CD4-positive, alpha-beta T cell treated with Interferon alpha-2 for 1 hour (primary cell): ENCODE measurements at places on chromosomes 12 and 14.
A peak's percentile ranks its signal among the peaks of the same experiment; 100 is the strongest.

DNA sequence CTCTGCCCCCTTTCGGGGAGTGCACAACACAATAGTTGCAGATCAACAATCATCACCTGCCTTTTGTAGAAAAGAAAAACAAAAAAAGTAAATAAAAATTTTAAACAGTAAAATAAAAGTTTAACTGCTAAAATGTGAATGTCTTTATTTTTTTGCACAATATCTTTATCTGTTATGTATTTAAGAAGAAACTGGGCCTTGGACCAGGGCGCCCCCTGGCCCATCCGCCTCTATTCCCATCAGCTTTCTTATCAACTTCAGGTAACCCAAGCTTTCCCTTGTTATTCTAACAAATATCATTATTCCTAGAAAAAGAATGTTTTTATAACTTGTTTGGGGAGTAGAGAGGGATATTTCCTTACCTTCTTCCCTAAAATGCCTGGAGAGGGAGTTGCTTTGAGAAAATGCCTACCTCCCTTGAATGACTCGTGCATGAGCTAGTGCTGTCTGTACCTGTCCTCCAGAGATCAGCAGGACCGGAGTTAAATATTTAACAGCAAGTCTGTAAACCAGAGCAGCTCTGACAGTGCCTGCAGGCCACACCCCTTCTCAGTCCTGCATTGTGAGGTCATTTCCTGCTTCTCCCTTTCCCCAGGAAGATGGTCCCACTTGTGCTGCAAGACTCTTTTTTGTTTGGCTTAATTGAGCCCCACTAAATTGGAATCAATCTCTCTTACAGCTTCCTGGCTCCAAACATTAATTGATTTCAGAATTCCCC, 192.8 kb upstream of the RGS6 start:
- DNase-seq: no peak

DNA sequence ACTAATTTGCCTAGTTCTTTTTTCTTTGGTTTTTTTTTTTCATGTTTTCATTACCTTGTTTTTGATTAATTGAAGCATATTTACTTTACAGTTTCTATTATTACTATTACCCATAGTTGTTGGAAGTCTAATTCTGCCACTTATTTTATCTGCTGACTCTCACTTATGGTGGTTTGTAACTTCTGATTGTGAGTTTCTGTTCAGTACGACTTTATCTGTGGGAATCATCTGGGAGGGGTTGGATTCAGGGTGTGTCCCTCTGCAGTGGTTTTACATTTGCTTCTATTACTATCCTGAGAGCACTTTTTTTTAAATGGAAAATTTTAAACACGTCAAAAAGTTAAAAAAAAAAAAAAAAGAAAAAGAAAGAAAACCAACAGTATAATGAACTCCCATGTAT, 26.4 kb upstream of the SOS2 start:
- DNase-seq: no peak

- peak; percentile 85 for DNase-seq
These were observed at the start of gene YAF2 for GRCh38 chr12:42238240-42239140. YAF2 (minus strand) TSS chr12:42238248; CDS start chr12:42238180, 68 bp downstream.

GRCh38 chr12:14774906-14775635, 28.2 kb downstream of the WBP11 start:
- DNase-seq: peak; percentile 41

DNA sequence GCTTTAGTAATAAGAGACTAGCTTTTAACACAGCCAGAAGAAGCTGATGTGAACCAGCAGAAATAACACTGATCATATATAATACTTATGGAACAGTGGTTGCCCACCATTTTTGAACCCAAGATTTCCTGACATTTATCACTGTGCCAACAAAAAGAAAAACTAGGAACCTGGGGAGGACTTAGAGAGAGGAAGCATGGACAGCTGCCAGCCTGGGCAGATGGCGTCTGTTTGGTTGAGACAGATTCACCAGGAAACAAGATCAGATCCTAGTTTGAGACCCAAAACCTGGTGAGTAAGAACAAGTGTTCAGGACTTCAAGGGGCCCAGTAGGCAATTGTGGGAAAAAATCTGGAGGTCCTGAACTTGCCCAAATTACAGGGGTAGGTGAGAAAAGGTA, 95.3 kb downstream of the BICD1 start:
- DNase-seq: no peak

GRCh38 chr12:119019166-119019565, 37.8 kb downstream of the SRRM4 start:
- DNase-seq: no peak

GRCh38 chr12:105409279-105409678, 78.8 kb downstream of the C12orf75 start:
- DNase-seq: no peak

DNA sequence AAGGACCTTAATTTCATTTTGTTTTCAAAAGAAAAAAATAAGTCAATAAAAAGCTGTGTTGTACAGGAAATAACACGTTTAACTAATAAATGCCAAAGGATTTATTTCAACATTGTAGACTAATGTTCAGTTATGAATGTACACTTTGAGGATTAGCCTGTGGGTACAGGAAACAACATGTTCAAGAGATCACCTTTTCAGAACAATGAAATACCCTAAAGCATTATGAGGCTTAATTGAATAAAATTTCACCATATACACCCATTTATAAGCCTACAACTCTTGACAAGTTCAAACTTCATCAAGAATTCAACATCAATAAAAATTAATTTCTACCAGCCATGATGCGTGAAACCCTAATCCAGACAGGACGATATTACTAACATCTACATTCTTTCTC, 56.6 kb upstream of the SLC6A15 start:
- DNase-seq: no peak

- no peak for DNase-seq
These were observed 24.6 kb downstream of the RPS6KA5 start for GRCh38 chr14:91035855-91036254.

- no peak for DNase-seq
These were observed 1196.3 kb upstream of the TMEM132C start for GRCh38 chr12:127070515-127071157.

GRCh38 chr14:77094672-77095284, 3.3 kb upstream of the CIPC start:
- DNase-seq: peak; percentile 77

DNA sequence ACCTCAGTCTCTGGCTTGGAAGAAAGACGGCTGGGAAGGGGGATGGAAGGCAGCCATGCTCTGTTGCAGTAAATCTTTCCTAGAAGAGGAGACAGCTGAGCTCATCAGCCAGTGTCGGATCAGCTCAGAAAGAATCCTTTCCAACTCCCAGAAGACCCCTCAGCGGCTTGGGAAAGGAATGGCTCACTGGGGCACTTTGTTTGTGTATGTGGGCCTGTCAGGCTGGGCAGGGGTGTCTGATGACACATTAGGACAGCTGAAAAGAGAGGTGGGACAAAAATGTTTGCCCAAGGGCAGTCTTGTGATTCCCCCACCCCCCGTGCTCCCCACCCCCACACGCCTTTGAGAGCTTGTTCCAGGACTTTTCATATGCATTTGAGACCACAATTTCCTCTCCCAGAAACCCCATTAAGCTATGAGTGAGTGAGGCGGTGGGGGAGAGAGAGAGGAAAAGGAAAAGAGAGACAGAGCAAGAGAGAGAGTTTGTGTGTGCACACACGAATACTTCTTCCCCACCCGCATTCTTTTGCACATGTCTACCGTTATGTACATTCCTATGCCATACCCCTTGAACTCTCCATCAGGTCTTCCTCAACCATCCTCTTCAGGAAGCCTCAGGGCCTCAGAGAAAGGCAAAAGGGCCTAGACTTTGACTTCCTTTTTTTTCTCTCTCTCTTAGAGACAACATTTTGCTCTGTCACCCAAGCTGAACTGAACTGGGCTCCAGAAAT, 198.9 kb downstream of the ZFP36L1 start:
- no peak for DNase-seq

DNA sequence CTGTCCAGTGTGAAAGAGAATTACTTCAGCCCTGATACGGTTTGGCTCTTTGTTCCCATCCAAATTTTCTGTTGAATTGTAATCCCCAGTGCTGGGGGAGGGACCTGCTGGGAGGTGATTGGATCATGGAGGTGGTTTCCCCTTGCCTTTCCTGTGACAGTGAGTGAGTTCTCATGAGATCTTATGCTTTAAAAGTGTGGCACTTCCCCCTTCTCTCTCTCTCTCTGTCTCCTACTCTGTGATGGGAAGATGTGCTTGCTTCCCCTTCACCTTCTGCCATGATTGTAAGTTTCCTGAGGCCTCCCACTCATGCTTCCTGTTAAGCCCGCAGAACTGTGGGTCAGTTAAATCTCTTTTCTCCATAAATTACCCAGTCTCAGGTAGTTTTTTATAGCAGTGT, 5.5 kb upstream of the SLC15A5 start:
- no peak for DNase-seq

DNA sequence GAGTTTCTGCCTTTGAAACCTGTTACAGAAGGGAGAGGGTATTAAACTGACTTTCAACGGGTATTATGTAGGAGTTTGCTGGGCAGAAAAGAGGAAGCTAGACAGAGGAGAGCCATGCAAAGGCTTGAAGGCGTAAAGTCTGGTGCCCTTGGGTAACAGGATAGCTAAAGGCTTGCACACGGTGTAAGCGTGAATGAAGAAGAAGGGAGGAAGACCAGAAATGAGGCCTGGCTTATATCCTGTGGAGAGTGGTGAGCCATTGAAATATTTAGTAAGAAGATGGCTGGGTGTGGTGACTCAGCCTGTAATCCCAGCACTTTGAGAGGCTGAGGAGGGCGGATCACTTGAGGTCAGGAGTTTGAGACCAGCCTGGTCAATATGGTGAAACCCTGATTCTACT, 22.6 kb downstream of the SUDS3 start:
- DNase-seq: no peak
